Cardiac muscle cell (in vitro differentiated cells and primary cell): ENCODE measurements at places on chromosomes 12 and 14. TPM values are rescaled to one million over a fixed set of nuclear protein-coding genes. Genes with fewer than 3 reads are reported as not detected.

Gene POTEG
- total RNA-seq = not detected in 2 replicates

Gene SOAT2
- total RNA-seq = 0.57 and 1.6 TPM in 2 replicates

Gene SRRM4
- 0.14 and 0.21 TPM in 2 replicates for total RNA-seq

Gene TBC1D30
- total RNA-seq = 0.57 and 1.4 TPM in 2 replicates

Gene SIX6
- not detected in 2 replicates for total RNA-seq

DNA sequence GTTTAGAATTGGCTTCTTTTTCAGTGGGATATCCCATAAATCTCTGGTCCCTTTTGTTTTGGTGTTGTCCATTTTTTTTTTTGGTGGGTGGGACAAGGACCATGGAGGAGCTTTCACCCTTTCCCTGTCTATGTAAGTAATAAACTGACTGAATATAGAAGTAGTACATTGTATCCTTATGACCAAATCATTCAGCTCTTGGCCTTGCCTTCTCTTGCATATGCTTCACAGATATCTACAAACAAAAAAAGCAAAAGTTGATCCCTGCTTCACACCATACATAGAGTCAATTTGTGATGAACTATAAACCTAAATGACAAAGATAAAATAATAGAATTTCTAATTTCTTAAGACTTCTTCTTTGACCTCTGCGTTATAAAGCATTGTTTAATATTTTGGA is 59.8 kb downstream of the SIX1 start:
- DNase-seq = no peak

GRCh38 chr12:124658302-124658701 is 90.9 kb upstream of the NCOR2 start:
- DNase-seq = no peak

DNA sequence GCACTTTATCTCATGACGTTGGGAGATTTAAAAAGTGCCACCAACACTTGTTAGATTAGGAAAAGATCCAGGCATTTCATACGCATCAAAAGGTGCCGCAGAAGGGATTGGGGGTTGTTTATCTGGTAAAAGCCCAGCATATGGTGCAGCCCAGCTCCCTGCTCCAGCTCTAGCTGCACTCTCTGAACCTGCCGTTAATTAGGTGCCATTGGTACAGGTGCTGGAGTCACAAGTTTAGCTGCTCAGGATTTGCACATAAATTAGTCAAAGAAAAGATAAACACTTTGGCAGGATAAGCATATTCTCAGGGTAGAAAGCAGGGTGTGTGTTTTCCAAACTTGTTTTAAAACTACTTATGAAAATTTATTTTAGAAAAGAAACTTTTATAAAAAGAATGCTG is 932.6 kb upstream of the TMEM132C start:
- DNase-seq = no peak

DNA sequence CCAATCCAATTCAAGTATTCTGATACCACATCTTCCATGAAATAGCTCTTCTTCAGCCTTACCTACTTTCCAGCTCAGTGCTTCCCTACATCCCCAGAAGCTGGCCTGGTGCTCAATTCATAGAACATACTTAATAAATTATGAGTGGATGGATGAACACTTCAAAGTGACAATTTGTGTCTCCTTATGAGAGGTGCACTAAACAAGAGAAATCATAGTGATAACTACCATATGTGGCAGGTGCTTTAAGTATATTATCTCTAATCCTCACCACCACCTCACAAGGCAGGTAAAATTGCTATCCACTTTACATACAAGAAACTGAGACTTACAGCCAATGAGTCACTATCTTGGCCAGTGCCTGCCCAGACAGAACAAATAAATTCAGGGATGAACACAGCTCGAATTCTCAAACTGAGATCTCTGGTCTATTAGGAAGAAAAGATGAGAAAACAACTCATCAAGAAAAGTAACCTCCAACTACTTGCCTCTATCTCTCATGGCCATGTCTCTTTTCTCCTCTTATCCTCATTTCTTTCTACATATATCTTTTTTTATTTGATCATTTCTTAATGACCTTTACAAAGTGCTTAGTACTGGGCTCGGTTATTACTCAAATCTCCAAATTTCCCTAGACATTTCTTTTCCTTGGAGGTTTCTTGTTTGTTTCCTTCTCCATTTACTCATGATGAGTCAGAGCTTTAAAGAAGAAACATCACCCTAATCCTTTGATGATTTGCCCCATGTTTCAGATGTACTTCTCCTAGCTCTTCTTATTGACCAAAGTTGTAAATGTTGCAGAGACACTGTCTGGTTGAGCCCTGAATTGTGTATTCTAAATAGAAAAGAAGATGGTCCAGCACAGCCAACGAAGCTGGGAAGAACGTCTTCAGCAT is 161.5 kb downstream of the RPS29 start:
- no peak for DNase-seq

- no peak for DNase-seq
Measured at GRCh38 chr12:124536641-124537040, 30.8 kb downstream of the NCOR2 start.

DNA sequence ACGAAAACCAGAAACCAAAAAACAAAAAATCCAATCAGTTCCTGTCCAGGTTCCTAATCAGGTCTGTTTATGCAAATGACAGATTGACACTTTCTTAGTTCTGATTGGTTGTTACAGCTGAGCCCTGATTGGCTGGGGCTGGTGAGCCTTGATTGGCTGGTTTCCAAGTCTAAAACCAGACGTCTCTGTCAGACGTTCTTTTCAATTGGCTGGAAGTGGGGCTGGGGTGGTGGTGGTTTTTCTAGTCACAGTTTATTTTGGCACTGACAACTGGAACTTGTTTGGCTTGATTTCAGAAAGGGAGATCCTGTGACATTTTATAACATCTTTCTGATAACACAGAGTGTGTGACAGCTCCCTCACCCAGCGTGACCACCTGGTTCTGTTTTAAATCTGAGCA is 36.1 kb upstream of the PRICKLE1 start:
- no peak for DNase-seq

- DNase-seq = no peak
Measured at GRCh38 chr12:3405821-3406220, 85.2 kb upstream of the PRMT8 start.

- no peak for DNase-seq
Measured at GRCh38 chr14:23644919-23645336, 8.8 kb downstream of the DHRS2 start.

DNA sequence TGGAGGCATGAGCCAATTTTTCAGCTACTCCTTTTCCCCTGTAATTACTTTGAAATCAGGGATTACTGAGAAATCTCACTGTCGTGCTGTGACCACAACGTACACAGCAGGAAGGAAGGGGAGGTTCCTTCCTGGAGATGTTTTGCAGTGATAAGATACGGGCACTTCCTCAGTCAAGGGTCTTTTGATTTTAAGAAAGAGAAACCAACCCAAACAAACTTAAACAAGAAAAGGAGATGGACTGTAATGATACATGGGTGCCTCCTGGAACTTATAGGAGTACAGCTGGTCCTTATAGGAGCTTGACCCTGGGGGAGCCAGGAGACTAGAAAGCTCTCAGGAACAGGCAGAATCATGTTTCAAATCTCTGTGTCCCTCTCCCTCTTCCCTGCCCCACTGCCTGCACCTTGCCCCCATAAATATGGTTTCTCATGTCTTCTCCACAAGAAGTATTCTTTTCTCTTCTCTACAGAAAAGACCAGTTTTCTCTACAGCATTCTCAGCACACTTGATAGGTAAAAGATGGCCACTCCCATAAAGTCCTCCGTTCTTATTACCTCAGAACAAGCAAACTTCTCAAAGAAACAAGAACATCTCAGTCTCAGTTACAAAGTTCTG is 281.1 kb upstream of the AMIGO2 start:
- peak; percentile 37 for DNase-seq

DNA sequence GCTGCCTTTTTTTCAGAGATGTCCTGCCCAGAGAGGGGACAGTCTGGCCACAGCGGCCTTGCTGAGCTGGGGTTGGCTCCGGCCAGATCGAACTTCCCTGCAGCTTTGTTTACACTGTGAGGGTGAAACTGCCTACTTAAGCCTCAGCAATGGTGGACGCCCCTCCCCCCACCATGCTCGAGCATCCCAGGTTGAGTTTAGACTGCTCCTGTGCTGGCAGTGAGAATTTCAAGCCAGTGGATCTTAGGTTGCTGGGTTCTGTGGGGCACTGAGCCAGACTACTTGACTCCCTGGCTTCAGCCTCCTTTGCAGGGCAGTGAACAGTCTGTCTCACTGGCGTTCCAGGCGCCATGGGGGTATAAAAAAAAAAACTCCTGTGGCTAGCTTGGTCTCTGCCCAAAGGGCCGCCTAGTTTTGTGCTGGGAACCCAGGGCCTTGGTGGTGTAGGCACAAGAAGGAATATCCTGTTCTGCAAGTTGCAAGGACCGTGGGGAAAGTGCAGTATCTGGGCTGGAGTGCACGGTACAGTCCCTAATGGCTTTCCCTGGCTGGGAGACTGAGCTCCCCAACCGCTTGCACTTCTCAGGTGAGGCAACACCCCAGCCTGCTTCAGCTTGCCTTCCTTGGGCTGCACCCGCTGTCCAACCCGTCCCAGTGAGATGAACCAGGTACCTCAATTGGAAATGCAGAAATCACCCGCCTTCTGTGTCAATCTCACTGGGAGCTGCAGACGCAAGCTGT is 79.1 kb downstream of the LRIG3 start:
- DNase-seq = peak; percentile 2

- DNase-seq = peak; percentile 74
Measured at GRCh38 chr12:3152011-3152511, 74.9 kb downstream of the TSPAN9 start.

- DNase-seq = no peak
Measured at GRCh38 chr12:94671917-94672316, 21.6 kb upstream of the TMCC3 start.

GRCh38 chr12:105480162-105480561 is 149.7 kb downstream of the C12orf75 start:
- DNase-seq = peak; percentile 12

DNA sequence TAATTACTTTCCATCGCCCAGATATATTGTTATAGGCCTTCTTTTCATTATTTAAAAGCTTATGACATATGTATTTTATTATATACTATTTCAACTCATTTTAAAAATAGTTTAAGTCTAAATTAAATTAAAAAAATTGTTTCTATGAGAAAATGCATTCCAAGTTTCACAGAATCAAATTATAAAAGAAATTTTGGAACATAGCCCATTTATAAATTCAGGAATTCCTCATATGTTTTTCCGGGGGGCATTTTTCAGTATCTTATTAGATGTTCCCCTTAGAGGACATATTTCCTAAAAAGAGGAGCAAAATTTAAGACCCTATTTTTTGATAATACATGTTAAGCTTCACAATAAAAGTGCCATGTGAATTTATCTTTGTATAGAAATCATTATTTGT is 119.9 kb upstream of the ATP2B1 start:
- DNase-seq = no peak

GRCh38 chr12:113749433-113749815 is 216.7 kb downstream of the RBM19 start:
- no peak for DNase-seq

DNA sequence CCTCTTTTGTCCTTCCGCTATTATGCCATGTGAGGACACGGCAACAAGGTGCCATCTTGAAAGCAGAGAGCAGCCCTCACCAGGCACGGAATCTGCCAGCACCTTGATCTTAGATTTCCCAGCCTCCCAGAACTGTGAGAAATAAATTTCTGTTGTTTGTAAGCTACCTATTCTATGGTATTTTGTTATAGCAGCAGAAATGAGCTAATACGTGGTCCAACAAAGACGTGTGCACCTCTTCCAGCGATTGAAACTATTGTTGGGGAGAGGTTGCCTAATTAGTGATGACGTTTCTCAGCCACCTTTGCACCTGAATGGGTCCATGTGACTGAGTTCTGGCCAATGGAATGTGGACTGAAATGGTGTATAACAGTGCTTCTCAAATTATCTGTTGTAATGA is 2.3 kb upstream of the SNAPC1 start:
- no peak for DNase-seq

- DNase-seq = no peak
Measured at GRCh38 chr14:35197015-35197414, 74.7 kb downstream of the PRORP start.

GRCh38 chr14:78747813-78748212 is 577.6 kb downstream of the NRXN3 start:
- DNase-seq = no peak

DNA sequence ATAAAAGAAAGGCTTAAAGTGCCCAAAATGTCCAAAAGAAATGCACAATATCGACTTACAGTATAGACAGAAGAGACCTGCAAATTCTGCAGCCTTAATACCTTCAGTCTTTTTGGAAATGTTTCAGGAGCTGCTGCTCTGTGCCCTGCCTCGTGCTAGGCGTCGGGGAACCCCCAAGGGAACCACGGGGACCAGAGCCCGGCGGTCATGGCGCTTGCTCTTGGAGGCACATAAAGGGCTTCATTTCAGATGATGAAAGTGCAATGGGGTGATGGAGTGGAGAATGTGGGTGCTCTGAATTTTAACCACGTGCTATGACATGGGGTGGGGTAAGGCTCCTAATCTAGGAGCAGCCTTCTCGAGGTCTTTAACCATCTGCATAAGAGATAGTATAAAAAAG is 14.8 kb upstream of the AACS start:
- DNase-seq = no peak

DNA sequence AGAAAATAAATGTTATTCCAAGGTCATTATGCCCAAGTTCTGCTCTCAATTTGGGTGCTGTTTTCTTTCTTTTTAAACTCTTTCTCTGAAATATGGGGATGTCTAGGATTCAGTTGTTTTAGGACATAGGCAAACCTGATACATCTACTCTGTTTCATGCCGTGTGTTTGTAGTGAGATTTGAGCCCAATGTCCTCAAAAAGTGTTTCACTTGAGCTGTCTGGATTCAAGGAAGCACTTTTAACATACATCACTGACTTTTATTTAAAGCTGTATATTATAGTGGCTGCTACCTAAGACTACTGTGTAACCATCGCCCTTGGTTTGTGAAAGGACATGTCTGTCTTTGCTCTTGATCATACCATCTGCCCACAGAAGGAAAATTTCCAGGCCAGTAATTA is 709.3 kb upstream of the STXBP6 start:
- DNase-seq = no peak

DNA sequence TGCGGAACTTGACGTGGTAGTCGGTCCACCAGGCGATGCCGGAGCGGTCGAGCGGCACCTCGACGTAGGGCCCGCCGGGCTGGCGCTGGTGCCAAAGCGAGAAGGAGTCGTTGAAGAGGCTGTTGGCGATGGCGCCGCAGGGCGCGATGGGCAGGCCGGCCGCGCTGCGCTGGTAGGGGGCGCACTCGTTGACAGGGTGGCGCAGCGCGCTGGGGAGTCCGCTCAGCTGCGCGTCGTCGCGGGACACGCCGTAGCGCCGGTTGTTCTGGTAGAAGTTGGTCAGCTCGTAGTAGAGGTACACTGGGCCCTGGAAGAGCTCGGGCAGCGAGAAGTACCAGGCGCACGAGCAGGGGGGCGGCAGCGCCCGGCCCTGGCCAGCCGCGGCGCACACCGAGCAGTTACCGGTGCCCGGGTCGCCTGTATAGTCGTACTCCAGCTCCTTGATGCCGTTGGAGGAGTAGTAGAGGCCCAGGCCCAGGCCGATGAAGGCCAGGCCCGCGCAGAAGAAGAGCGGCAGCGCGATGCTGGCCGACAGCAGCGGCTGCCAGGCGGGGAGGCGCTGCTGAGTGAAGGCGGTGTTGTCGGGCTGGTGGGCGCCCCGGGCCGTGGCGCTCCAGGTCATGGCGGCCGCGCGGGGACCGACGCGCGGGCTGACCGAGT is 482 bp downstream of the TMEM30B start:
- peak; percentile 50 for DNase-seq

- peak; percentile 58 for DNase-seq
Measured at GRCh38 chr14:96363751-96364336, 518 bp downstream of the GSKIP start.
